ENCODE measurements at places on chromosomes 12 and 14.

GRCh38 chr14:55354500-55354899 is 57.1 kb downstream of the ATG14 start:
- no peak for DNase-seq

- DNase-seq: no peak
These were observed 69.9 kb downstream of the SERPINA3 start for GRCh38 chr14:94682061-94682516.

- DNase-seq: no peak
These were observed 31.7 kb downstream of the NOS1 start for GRCh38 chr12:117329756-117330155.

- DNase-seq: no peak
These were observed 44.5 kb upstream of the AMN1 start for GRCh38 chr12:31773223-31773750.

- DNase-seq: no peak
These were observed 853 bp downstream of the USP5 start for GRCh38 chr12:6852651-6853354.

GRCh38 chr12:16291032-16291431 is 13.5 kb upstream of the SLC15A5 start:
- no peak for DNase-seq

GRCh38 chr12:107760809-107761501 is at the start of gene PRDM4:
Gene PRDM4, minus strand, starts transcription at chr12:107761137. Its CDS starts 622 bp downstream, at chr12:107760515.
- peak; percentile 89 for DNase-seq

DNA sequence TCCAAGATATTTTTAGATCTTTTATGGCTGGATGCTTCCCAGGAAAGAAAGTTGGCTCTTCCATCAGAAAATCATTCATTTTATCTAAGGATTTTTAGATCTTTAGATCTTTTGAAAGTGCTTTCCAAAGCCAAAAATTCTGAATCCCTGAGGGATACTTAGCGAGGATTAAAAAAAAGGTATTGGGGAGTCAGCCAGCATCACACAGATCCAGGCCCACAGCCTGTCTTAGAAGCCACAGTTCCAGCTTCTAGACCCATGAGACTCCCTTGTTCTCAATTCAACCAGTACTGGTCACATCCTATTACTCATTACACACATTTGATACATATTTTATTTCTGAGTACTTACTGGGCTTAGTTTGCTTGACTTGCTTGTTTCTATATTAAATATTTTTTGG is 49.9 kb downstream of the TSPAN8 start:
- no peak for DNase-seq

GRCh38 chr14:26730929-26731618 is 133.2 kb upstream of the NOVA1 start:
- DNase-seq: no peak

DNA sequence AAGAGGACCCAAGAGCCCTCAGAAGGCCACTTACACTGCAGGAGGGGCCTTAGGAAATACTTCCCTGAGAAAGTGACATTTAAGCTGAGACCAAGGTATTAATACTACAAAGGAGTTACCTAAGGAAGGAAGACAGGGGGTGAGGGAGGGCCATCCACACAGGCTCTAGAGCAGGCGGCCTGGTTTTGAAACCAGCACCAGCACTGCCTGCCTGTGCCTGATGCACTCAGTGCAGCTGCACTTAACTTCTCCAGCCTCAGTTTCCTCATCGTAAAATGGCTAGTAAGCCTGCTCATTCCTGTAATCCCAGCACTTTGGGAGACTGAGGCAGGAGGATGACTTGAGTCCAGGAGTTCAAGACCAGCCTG is 45.5 kb upstream of the PLEKHG6 start:
- DNase-seq: no peak

GRCh38 chr12:110694330-110694901 is 5.5 kb upstream of the HVCN1 start:
- no peak for DNase-seq

DNA sequence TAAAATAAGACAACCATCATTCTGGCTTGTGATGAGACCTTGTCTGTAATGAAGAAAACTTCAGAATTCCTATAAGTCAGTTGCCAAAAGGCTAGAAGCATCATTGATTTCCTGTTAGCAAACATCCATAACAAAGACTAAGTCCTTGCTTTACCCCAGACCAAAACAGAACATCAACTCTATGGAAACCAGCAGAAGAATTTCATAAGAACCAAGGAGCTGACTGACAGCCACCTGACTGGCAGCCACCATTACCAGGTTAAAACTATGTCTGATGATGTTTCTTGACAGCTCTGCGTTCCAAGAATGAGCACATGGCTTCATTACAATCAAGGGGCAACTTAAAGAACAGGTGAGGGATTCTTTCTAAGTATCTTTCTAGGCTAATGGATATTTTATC is 29.3 kb downstream of the HECTD4 start:
- no peak for DNase-seq

DNA sequence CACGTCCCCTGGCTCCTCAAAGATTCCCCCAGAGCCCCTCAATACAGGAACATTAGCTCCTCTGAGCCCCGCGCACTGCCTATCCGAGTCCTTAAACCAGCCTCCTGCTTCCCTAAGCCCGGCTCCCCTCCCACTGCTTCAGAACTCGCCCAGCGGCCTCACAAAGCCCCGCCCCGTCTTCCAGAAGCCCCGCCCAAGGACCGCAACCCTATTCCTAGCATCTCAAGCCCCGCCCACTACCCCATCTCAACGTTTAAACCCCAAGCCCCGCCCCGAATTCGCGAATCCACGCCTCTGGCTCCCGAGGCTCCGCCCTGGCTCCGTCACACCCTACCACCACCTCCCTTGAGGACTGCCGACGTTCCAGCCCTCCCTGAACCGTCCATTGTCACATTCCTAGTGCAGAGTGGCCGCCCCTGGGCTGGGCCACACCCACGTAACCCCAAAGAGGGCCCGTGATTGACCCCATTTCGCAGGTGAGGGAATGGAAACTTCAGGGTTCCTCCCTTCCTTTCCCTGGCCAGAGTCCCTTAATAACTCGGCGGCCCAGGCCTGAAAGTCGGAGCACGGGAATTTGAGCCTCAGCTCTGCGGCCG is 646 bp upstream of the CORO1C start:
- DNase-seq: peak; percentile 94

GRCh38 chr12:67681941-67682620 is 33.5 kb downstream of the DYRK2 start:
- DNase-seq: peak; percentile 85

GRCh38 chr12:51848841-51849735 is 570 bp upstream of the FIGNL2 start:
- no peak for DNase-seq

DNA sequence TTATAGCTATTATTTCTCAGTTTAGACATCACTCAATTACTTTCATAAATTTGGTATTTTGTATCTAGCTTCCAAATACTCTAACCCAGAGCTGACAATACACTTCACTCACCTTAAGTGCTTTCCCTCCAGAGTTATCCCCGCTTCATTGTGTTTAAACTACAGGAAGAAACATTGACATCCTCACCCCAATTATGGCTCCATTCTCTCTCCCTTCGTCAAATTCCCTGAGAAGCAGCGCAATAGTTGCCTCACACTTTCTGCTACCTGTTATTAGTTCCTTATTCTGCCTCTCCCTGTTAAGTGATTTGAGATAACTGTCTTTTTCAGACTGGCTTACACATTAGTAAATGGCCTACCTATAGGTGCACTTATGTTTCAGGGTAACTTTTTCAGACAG is 69.4 kb upstream of the AMIGO2 start:
- DNase-seq: no peak

DNA sequence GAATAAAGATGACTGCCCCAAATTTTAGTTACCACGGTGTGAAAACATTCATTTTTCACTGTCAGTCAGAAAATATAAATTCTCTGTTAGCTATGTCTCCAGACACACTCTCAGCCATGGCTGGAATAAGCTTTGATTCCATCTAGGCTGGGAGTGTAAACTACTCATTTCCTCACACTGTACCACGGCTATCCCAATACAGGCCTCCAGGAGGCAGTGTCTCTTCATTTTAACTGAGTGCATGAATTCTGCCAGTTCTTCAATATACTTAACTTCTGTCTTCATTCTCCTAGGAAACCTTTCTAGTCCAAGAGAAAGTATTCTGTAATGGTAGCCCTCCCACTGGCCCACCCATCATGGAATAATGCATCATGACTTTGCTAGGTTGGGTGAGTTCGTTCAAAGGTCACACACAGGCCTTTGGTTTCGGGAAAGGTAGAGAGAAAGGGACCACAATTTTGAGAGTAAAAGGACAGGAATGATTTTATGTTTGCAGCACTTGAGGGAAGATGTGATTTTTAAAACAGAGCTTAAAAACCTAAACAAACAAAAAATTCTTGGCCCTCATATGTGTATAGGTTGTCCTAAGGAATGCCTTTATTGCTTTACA is 381.1 kb downstream of the SEC23A start:
- peak; percentile 41 for DNase-seq

DNA sequence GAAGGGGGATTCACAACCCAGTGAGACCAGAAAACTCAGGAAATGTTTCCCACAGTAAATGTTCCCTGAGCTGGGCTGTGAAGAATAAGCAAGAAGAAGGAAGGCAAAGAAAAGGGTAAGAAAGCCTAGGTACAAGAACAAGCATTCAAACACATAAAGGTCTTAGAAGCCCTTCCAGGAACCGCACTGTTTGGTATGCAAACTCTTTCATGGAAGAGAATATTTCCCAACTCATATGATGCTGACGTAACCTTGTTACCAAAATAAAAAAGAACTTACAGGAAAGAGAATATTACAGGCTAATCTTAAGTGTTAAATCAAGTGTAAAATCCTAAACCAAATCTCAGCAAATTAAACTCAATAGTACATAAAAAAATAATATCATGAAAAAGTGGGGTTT is 23.6 kb downstream of the MED6 start:
- no peak for DNase-seq

DNA sequence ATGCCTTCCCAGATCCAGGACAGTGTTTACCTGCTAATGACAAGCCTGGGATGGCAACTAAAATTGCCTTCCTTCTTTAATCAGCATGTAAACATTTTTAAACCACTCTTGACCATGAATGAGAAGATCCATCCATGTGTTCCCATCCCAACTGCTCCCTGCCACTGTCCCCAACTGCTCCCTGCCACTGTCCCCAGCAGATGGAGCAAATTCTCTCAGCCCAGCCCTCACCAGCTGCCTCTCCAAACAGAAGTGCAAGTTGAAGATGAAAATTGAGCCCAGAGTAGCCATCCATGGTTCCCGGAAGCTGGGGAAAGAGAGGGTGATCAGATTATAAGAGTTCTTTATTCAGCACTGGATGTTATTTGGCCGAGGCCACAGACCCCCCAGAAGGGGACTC is 133.1 kb downstream of the SLC15A4 start:
- no peak for DNase-seq

GRCh38 chr12:128316973-128317526 is 50.1 kb downstream of the TMEM132C start:
- DNase-seq: no peak
